Mucosa of gallbladder (tissue), 1 donor: ENCODE measurements at places on chromosomes 12 and 14. TPM values are rescaled to one million over a fixed set of nuclear protein-coding genes. Genes with fewer than 3 reads are reported as not detected.

The ARG2 gene
- 9.5 TPM for total RNA-seq

The RNFT2 gene
- total RNA-seq, result 5.6 TPM

GRCh38 chr14:63394841-63395240, 76.1 kb upstream of the GPHB5 start:
- DNase-seq, result no peak

DNA sequence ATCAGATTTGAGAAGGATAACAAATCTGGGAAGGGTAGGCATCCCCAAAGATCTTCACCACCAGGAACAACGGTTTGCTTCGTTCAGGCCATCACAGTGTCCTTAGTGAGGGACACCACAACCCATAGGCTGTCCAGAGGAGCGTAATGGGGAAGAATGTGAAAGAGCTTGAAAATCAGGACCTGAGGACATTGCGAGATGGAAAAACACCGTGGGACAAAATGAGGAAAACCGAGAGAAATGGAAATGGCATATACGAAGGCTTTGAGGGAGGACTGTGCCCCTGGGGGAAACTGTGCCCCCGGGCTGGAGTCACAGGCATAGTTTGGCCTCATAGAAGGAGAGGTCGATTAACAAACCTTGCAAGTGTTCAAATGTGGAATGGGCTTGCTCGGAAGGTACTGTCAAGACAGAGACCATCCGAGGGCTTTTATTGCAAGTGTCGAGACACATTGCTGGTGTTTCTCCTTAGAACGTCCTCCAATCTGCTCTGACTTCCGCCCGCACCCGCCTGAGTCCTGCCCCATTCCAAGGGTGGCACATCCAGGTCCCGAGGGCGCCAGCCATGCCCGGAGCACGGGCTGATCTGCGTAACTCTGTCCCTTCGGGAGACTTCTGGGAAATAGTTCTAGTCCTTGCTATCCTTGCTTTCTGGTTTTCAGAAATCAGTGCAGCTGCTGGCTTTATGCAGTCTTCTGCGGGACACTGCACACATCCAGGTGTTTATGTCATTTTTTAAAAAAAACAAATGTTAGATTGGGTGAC, 885 bp upstream of the PALS1 start:
- DNase-seq, result peak; percentile 53

- DNase-seq, result peak; percentile 41
Measured at GRCh38 chr14:96741151-96741977, 55.8 kb upstream of the VRK1 start.

GRCh38 chr12:85626001-85626783, 210.0 kb downstream of the RASSF9 start:
- no peak for DNase-seq
